ENCODE measurements at places on chromosomes 2 and 18.

DNA sequence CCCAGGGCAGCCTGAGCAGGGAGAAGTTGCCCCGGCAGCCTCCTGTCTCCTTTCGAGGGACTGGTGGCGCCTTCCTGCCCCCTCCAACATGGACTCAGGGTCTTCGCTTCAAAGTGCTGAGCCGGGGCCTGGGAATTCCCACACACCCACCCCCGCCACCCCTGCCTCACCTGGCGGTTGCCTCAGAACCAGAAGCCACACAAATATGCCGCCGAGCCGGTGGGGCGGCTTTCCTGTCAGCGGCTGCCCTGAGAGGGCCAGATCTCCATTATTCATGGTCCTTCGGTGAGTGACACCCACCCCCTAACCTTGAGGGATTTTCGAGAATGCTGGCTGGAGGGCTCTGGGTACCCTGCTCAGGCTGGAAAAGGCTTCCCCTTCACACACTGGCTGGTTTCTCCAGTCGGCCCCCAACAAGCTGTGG is 71.7 kb downstream of the SMAD7 start:
- DNase-seq, result no peak

- no peak for DNase-seq
Measured at GRCh38 chr2:219772103-219772635, 144.7 kb downstream of the SLC4A3 start.

DNA sequence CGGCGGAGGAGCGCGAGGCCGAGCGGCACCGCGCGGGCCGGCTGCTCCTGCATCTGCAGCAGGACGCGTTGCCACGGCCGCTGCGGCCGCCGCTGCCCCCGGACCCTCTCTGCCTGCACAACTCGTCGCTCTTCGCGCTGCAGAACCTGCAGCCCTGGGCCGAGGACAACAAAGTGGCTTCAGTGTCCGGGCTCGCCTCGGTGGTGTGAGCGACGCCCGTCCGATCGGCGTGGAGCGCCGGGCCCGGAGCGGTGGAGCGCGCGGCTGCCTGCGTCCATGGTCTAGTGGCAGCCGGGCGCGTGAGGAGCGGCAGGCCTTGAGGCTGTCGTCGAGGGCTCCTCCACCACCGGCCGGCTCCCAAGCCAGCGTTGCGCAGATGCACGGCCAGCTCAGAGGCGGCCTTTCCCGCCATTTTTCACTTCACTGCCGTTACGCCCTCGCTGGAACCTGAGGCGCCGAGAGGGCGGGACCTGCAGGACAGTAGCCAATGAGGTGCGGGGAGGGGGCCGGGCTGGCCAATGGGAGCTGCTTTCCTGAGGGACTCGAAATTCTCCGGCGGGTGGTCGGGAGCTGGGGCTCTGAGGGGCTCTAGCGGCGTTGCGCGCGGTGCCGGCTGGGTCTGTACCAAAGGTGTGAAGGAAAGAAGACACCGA is 1.9 kb downstream of the TLX2 start:
- DNase-seq, result peak; percentile 80

GRCh38 chr2:11553661-11554398 is 20.0 kb downstream of the GREB1 start:
- DNase-seq, result no peak

DNA sequence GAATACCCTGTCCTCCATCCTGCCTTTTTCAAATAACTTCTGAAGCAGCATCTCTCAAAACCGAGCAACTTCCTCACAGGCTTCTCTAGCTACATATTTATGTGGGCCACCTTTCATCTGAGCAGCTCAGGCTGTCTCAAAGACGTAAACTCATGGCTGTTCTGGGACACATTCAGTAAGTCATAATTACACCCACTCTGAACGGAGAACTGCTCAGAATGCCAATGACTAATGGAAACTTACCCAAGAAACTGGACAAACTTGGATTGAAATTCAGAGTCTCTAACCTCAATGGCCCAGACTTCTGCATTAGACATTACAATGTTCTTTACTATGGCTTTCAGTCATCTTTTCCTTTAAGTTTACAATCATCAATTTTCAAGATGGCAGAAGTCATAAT is 145.2 kb downstream of the RAD51AP2 start:
- DNase-seq, result no peak

GRCh38 chr18:42334931-42335330 is 379.9 kb downstream of the PIK3C3 start:
- DNase-seq, result no peak

DNA sequence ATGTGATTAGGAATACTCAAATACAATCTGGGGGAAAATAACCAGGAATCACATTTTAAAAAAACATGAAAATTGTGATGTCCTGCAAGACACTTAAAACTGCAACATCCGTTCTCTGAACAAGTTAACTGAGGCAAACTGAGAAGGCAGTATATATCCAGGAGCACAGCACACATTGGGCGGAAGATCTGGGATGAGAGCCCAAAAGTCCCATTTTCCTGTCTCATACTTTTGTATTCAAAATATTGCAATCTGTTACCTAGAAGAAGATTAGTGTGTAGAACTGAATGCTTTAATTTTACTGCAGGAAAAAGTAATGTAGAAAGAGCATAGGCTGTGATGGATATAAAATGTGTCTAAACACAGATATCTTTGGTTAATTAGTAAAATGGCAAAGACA is 276.8 kb upstream of the FANCL start:
- no peak for DNase-seq

- DNase-seq, result no peak
Measured at GRCh38 chr18:42771936-42772335, 343.5 kb downstream of the RIT2 start.

GRCh38 chr2:200624026-200624425 is 38.2 kb downstream of the AOX1 start:
- no peak for DNase-seq

GRCh38 chr2:23302591-23302990 is 82.4 kb upstream of the KLHL29 start:
- no peak for DNase-seq

GRCh38 chr18:9950289-9951016 is 36.6 kb downstream of the VAPA start:
- no peak for DNase-seq

GRCh38 chr2:193502363-193503035 is 1307.8 kb upstream of the TMEFF2 start:
- DNase-seq, result no peak

DNA sequence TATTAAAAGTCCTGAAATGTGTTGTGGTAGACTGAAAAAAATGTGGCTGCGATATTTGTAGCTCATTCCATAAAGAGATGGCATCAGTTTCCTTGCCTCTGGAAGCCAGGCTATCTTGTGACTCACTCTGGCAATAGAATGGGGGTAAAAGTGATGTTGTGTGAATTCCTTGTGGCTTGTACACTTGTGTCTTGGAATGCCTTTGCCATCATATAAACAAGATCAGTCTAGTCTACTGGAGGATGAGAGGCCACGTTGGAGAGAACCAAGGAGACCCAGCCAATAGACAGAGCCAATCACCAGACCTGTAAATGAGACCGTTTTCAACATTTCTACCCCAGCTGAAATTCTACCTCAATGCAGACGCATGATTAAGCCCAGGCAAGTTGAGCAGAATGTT is 254.1 kb downstream of the TRIB2 start:
- no peak for DNase-seq

DNA sequence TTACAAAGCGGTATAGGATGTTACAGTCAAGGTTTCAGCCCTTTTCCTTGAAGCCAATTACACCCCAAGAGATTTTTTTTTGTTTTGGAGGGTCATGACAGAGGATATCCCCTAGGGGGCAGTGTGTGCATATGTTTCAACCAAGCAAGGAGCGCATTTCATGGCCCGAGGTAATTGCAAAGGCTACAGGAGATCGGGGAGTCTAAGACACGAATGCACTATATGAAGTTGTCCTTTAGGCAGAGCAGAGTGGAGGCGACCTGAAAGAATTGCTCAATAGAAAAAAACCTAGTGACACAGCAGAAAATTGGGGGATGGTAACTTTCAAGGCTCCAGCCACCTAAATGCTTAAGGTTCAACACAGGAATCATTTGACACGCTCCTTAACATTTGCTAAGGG is 219.8 kb upstream of the PARD3B start:
- peak; percentile 80 for DNase-seq

GRCh38 chr2:45114221-45114955 is 105.1 kb upstream of the SIX2 start:
- DNase-seq, result no peak

- DNase-seq, result no peak
Measured at GRCh38 chr18:50126471-50126870, 68.5 kb downstream of the MYO5B start.

GRCh38 chr2:232576995-232577394 is 26.5 kb downstream of the EIF4E2 start:
- no peak for DNase-seq

DNA sequence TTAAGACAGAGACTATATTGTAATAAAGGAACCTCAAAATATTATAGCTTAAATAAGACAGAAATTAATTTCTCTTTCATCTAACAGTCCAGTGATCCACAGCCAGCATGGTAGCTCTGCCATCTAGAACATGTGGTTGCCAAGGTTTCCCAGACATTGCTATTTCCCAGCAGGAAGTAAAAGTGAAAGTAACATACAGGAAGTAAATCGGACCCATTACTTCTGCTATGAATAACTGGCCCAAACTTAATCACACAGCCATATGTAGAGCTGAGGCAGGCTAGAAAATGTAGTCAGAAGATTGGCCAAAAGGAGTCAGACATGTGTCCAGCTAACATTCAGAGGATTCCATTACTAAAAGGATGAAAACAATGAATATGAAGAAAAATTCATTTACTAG is 71.0 kb downstream of the NOL4 start:
- DNase-seq, result no peak

- DNase-seq, result no peak
Measured at GRCh38 chr2:119856469-119856901, 96.8 kb downstream of the PTPN4 start.

DNA sequence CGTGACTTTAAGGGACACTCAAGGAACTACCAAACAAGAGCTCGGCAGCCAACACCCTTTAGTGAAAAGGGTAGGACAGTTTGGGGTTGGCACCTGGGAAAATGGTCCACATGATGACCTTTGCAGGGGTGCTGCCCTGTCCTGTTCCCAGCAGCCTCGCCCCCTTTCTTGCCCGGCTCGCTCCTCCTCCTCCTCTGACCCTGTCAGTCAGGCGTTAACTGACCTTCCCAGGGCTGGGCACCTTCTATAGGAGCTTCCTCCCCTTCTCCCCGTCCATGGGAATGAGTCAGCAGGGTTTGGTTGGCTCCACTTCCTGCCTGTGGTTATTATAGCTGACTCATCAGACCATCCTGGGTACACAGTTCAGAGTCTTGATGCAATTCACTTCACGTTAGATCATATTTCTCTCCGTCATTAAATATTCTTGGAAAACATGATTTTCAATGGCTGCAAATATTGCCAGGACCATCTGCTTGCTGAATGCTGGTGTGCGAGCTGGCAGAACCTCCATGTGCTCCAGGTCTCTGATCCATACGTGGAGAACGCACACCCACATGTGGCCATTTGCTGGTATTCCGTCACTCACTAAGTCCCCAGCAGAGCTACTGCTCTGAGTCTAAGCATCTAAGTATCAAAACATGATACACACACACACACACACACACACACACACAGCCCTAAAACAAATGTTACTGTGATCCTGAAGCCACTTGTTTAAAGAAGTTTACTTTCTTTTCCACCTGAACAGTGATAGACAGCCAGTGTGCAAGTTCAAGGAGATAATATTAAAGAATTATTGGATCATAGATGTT is 185.0 kb downstream of the ANAPC1 start:
- peak; percentile 81 for DNase-seq

- DNase-seq, result no peak
Measured at GRCh38 chr2:169676850-169677249, 17.4 kb downstream of the CFAP210 start.

DNA sequence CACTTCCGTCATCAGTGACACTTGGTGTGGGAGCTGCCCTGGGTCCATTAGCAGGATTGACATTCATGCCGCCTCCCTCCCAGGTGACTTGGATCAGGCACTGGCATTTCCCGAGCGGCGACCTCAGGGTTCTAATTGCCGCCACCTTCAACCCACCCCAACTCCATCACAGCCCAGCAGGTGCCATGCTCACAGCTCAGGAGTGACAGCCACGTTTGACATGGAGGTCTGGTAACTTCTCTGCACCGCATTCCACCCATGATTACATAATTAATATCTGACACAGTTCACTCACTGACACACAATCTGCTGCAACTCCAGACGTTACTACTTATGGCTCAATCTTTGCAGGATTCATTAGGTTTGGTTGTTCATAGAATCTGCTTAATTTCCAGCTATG is 450.9 kb upstream of the MYT1L start:
- no peak for DNase-seq

DNA sequence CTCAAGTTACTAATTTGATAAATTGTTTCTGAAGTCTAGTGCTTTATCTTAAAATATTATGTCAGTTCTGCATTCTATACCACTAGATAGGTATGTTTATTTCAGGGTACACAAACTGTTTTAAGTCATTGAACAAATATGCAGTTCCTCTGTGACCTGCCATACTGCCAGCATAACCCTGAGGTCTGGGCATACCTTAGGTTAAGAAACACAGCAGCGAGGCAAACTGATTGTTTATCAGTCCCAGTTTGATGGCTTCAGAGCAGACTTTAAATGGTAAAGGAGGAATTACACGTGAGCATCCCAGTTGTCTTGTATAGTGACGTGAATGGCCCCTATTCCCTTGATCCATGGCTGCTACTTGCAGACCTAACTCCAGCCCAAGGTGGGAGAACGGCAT is 186.4 kb upstream of the LRRTM1 start:
- no peak for DNase-seq

DNA sequence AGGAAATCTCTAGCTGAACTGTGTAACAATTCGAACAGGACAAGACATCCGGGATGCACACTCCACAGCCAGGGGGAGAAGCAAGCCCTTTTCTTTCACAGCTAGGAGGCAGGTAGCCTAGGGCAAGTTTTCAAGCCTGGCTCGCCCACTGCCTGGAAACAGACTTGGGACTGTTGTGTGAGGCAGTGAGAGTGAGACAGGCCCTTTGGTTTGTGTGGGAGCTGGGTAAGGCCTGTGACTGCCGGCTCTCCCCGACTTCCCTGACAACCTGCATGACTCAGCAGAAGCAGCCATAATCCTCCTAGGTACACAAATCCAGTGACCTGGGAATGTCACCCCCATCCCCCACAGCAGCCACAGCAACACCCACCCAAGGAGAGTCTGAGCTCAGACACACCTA is 179.7 kb downstream of the WDPCP start:
- no peak for DNase-seq

DNA sequence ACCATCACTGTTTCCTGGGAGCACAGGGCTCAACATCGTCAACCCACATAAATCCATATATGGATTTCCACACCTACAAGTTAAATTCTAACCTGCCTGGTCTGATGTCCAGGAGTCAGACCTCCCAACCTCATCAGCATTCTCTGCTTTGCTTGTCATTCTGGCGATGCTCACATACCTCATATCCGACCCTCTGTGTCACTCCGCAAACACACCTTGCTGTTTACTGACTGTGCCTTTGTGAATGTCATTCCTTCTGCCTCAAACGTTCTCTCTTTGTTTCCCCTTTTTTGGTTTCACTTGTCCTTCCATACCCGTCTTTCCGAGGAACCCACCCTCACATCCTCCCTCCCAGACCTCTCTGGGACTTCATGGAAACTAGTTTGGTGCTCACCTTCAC is 187.1 kb downstream of the ACTR3 start:
- no peak for DNase-seq

- DNase-seq, result no peak
Measured at GRCh38 chr2:196914867-196915460, 11.5 kb downstream of the PGAP1 start.

Data from right hindlimb (tissue), 1 donor.